ENCODE measurements at places on chromosomes 7 and 10.

DNA sequence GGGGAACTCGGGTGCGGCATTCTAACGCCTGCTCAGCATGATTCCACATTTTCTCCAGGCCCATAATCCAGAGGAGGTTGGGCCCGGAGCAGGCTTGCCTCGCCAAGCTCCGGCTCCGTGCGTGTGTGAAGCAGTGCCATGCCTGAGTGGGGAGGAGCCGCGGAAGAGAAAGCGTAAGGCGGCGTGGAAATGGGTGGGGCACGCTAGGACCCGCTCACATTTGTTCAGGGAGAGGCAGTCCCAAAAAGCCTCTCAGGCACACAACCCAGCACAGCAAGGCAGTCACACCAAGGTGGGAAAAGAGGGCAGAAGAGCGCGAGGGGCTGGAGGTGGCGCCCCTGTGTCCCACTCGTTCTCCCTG, 695 bp upstream of the VDAC2 start:
- DNase-seq, result peak; percentile 78

GRCh38 chr7:22348379-22348778, 8.6 kb downstream of the RAPGEF5 start:
- DNase-seq, result no peak

- no peak for DNase-seq
These were observed 11.0 kb upstream of the MSMB start for GRCh38 chr10:46057038-46057437.

- DNase-seq, result no peak
These were observed 29.5 kb downstream of the LRRC17 start for GRCh38 chr7:102942181-102942866.

DNA sequence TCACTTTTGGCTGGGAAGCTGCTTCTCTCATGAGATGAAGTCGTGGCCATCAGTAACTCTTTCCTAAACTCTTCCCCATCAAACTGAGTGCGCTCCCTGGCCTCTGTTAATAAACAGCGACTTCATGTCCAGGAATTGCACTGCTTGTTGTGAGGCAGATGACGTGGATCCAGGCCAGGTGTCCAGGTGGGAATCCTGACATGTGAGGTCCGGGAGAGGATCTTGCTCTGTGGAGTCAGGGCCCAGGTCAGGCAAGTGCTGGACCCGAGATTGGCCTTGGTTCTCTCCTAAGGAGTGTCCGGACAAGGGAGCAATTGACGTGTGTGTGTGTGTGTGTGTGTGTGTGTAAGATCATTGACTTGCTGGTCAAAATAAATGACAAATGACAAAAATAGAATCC, 362.7 kb downstream of the GLRX3 start:
- peak; percentile 21 for DNase-seq

- peak; percentile 90 for DNase-seq
These were observed 707.5 kb upstream of the FZD8 start for GRCh38 chr10:36349445-36350078.

DNA sequence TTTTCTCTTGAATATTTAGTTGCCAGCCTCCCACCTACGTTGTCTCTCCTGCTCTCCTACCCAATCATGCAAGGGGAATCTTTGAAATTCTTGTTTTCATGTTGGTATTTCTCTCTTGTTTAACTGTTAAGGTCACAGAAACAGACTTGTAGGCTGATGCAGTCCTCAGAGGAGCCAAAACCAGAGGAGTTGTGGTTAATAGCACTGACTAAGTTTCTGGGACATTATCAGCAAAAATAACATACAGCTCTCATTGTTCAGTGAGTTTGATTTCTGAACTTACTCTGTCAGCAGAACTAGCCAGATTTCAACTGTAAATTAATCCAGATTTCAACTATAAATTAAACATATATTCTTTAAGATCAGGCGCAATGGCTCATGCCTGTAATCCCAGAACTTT, 11.1 kb upstream of the CUL1 start:
- DNase-seq, result no peak

GRCh38 chr7:83603649-83604048, 45.3 kb downstream of the SEMA3E start:
- no peak for DNase-seq

- DNase-seq, result peak; percentile 50
These were observed 7.5 kb downstream of the ASB4 start for GRCh38 chr7:95493247-95493646.

DNA sequence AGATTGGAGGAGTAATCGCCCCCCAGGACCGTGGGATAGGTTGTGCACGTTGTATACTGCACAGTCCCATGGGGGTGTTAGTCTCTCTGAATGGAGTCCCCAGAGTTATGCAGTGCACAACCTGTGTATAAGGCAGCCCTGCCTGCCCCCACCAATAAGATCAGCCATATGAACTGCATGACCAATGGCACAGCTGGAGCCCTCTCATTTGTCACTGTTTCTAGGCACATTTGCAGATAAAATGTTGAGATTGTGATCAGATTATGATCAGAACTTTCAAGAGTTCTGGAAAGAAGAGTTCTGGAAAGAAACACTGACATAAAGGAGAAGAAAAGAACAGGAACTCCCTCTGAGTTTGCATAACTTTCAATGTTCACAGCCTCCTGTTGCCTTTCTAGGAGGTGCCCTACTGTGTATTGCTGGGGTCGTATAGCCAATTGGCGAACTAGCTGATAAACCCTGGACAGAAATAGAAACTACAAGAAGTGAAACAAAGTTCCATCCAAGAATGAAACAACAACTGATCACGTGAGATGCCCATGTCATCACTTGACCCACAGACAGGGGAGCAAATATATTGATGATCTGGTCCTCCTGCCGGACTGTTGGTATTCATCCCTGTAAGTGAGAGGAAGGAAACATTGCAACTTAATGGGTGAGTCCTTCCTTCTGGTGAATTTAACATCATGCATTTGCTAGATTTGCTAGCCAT, 49.6 kb upstream of the TOMM7 start:
- DNase-seq, result no peak

DNA sequence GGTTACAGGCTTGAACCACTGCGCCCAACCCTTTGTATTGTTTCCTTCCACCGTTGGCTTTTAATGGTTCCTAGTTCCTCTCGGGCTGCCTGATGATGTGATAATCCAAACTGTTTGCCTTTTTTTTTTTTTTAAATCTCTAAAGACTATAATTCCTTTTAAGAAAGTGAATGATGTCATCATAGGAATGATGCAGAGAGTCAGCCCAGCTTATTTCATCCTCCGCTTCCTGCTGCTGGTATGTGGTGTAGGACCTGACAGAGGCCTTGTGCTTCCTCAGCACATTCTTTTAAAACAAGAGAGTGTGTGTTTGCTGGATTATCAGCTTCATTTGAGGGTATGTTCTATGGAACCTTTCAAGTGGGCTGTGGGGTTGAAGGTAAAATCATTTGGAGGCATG, 241.4 kb downstream of the LRMDA start:
- DNase-seq, result no peak

DNA sequence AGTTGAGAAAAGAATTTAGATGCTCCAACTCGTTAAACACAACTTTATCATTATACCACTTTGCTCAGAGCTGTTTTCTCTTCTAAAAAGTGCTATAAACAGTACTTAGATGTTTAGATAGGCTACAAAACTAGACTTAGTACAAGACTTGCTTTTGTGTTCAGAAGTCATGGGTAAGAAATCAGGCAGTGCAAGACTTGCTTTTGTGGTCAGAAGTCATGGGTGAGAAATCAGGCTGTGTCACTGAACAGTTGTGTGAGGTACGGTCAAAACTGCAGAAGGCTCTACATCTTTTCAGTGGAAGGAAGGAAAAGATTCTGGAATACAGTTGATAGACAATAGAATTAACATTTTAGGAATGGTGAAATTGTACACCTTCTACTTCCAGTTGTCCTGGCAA, 239.7 kb downstream of the DNAJB9 start:
- DNase-seq, result no peak

GRCh38 chr10:91632671-91633550, at the start of gene PPP1R3C:
Gene PPP1R3C, minus strand, starts transcription at chr10:91633071. Its CDS starts 102 bp downstream, at chr10:91632969.
- DNase-seq, result peak; percentile 92

GRCh38 chr10:22648547-22648961, 65.8 kb downstream of the PIP4K2A start:
- no peak for DNase-seq

GRCh38 chr10:76509446-76509845, 1078.0 kb downstream of the LRMDA start:
- no peak for DNase-seq

GRCh38 chr7:8135417-8135816, 126.5 kb downstream of the ICA1 start:
- no peak for DNase-seq

DNA sequence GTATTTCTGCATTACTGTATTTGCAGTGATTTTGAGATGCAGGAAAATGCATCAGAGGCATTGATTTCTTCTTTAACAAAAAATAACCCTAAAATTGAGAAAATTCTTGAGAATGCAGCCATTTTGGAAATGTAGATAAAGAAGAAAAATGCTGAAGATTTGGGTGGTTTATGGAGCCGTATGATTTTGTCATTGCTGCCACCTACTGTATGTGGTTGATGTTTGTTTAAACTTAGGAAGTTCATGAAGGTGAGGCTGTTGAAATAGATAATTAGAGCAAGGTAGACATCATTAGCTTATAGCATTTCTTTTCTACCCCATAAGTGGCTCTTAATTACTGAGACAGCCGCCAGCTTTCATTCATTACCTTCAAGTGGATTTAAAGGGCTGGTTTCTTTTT, 92.1 kb upstream of the SAMD8 start:
- DNase-seq, result peak; percentile 11

GRCh38 chr7:105028004-105028403, 14.0 kb downstream of the KMT2E start:
- DNase-seq, result no peak

DNA sequence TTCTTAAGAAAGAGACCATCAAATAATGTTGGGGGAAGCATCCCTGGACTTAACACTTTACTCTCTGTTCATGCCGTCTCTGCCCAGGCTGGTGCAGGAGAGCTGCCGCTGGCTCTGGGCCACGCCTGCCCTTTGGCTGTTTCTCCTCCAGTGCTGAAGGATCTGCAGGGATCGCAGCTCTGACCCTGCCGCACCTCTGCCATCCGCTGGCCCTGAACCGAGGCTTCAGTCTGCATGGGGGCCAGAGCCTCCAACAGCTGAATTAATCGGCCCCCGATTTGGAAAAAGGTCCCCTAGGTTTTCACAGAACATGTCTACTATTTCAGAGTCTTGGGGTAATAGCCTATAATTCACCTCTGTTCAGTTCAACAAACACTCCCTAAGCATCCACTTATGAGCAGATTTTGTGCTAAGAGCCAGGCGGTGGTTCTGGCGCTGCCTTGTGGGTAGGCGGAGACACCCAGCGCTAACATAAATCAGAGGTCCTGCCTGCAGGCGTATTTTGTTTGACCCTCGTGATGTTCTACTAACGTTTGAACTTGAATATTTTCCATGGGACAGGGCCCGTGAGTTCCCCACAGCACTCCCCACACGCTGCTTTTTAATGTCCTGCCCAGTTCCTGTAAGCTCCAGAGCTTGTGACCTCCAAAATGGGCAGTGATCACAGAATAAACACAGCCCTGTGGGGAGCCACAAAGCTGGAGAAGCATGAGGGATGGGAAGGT, 99.0 kb downstream of the DYNC2I1 start:
- DNase-seq, result no peak

GRCh38 chr10:97713339-97713825, at the start of gene MARVELD1:
Gene MARVELD1, plus strand, starts transcription at chr10:97713730. Its CDS starts 147 bp downstream, at chr10:97713877.
- peak; percentile 88 for DNase-seq

DNA sequence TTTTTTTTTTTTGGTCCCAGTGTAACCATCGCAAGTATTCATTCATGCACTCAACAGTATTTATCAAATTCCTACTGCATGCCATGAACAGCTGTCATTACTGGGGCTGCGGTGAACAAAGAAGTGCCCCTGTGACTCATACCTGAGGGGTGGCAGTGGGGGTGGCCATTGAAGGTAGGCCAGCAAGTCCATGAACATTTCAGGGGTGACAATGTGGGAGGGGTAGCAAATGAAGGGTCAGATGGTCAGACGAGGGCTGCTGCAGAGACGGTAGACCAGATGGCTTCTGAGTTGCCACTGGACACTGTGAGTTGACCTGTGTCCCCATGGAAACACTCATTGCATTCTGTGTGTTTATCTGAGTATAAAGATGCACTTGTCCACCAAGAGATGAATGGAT, 92.5 kb upstream of the PITRM1 start:
- peak; percentile 90 for DNase-seq

GRCh38 chr10:608331-609261, 80.9 kb downstream of the DIP2C start:
- DNase-seq, result no peak

DNA sequence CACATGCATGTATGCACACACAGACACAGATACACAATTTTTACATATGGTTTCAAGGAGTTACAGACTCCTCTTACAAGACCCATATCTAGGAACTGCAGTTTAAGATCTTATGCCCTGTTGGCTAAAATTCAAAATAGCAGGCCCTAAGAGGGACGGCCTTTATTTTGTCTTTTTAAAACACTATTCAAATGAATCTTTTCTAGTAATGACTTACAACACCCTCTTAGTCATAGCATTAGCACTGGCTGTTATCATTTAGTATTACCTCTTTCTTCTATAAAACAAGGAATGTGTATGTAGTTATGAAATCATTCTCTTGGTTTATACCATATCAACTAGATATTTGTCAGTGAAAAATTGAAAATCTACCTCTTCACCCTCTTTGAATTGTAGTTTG, 15.3 kb downstream of the PAPSS2 start:
- no peak for DNase-seq

DNA sequence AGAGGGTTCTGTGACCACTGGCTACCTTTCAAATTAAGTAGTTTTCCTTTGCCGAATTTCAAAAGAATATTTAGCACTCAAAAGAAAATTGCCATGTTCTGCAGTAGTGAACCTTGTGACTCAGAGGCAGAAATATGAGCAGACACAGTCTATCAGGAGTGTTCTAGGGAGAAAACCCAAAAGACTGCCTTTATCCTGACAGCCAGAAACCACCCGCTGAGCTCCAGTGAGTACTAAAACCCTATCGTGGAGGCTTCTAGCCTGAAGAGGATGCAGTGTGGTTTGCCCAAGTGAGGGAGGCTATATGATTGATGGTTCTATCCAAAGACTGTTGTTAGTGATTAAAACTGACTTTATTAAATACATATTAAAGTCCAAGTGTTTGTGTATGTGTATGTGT, 21.9 kb downstream of the CHRM2 start:
- no peak for DNase-seq

DNA sequence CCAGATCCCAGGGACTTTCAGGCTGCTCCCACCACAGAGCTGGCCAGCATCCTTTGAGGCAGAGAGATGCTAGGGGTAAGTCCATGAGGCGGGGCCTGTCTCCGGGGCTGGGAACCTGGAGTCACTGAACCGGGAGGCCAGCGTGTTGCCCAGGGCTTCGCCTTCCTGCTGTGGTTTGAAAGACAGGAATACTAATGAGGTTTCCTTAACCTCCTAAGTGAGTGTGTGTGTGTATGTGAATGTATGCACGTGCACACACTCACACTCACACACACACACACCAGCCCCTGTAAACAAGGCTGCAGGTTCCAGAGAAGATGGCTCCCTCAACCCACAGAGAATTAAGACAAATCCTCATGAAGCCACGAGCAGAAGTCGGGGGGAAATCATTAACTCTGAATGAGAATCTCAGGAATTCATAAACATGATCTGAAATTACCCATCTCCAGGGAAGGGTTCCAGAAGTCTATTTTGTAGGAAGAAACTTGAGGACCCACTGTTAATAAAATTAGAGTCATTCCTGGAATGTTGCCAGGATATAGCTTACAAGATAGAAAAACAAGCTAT, 20.3 kb upstream of the PFKP start:
- DNase-seq, result no peak
